ENCODE measurements at places on chromosomes 13 and 19.

DNA sequence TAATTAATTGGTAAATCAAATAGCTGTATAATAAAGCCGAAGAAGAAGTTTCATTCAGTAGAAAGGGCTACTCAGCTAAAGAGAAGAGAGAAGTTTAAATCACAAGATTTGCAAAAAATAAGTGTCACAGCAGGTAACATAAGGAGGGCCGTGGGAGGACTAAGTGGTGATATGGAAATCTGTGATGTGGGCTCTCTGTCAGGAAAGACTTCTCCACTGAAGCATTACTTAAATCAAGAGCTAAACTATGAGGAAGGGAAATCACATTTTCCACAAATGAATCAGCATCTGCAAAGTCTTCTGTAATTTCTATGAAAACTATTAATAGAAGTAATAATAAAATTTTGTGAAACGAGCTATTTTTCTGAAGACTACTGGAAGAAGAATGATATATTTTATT lies 153.8 kb downstream of the PCDH9 start:
- no peak for DNase-seq

GRCh38 chr13:60258349-60258748 lies 94.6 kb upstream of the DIAPH3 start:
- DNase-seq = no peak

DNA sequence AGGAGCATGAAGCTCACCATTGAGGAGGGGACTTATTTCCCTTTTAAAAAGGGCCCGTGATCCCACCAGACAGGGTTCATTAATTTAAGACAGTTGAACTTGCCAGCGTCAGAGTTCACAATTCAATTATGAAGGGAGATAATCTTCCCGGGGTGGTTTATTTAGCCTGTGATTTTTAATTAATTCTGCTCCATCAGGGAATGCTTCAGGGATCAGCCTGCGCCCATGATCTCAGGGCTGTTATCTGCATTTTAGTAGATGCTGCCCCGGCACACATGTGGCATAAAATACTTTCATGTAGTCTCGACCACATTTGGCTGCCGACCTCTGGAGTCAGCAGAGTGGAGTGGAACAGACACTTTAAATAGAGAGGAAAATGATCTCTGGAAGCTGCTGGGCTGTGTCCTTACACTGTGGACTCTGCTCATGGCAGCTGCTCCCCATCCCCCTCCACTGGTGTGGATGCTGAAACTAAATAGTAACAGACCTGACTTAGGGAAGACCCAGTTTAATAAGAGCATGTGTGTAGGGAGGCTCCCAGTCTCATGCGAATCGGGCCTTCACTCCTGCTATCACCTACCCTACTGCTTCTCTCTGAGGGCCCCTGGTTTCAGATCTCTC lies 256.9 kb downstream of the TEX29 start:
- DNase-seq = no peak

DNA sequence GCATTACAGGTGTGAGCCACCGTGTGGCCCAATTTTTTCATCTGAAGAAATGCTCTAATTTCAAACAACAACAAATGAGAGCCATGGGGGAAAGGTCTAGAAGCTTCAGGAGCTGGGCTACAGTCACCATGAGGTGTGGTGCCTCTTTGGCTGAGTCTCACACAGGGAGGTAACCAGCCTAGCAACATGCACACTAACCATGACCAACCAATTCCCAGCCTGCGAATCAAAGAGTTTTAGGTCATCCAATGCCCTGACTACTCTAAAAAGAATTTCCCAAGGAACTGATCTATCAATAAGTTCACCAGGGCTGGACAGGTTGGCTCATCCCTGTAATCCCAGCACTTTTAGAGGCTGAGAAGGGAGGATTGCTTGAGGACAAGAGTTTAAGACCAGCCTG lies 29.9 kb downstream of the PBX4 start:
- DNase-seq = no peak

DNA sequence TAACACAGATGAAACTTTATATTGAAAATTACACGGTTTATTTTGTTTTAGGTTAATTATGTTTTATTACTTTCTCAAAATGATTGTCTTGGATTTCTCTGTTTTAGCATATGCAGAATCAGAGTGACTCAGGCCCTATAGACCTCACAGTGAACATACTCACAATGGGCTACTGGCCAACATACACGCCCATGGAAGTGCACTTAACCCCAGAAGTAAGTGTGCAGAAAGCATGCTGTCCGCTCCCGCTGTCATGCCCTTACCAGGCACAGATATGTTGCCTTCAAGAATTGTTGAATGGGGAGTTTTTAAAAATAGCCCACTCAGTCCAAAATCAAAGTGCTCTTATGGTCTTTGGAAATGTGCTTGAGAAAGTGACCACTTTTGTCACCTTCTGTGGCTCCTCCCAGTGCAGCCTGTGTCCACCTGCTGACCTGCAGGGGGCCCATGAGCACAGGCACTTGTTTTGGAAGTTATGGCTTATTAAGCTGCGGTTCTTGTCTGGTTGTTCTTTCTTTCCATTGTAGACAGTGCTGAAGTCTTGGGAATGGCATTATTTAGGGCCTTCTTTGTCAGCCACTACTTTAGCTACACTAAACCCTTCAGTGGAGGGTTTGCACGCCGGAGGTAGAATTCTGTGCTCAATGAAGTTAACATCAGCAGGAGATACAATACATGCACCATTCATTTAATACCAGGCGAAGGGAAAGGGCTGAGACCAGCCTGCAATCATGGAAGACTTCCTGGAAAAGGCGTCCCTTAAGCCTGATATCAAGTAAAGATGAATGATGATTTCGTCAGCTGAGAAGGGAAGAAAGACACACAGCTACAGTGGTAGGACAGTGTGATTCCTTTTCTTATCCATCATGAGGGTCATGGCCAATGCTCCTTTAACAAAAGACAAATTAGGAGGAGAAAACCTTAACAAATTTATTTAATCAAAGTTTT lies 36.7 kb downstream of the CUL4A start:
- peak; percentile 28 for DNase-seq

- no peak for DNase-seq
These were observed 14.0 kb downstream of the CDX2 start for GRCh38 chr13:27955014-27955591.

Measured in hematopoietic multipotent progenitor cell treated with erythropoietin and hydrocortisone succinate and interleukin-3 and kit ligand, for 4 days (in vitro differentiated cells).